ENCODE measurements at places on chromosomes 11 and 22. TPM values are rescaled to one million over a fixed set of nuclear protein-coding genes. Genes with fewer than 3 reads are reported as not detected.

- DNase-seq = no peak
Observed at GRCh38 chr11:64313491-64314145, 3.7 kb downstream of the TRMT112 start.

- DNase-seq = peak; percentile 57
Observed at GRCh38 chr11:69008737-69009440, 4.2 kb downstream of the MRGPRF start.

GRCh38 chr11:47378010-47378835, at the start of gene SPI1:
Gene SPI1, minus strand, starts transcription at chr11:47378547. Its CDS starts 194 bp downstream, at chr11:47378353.
- no peak for DNase-seq

DNA sequence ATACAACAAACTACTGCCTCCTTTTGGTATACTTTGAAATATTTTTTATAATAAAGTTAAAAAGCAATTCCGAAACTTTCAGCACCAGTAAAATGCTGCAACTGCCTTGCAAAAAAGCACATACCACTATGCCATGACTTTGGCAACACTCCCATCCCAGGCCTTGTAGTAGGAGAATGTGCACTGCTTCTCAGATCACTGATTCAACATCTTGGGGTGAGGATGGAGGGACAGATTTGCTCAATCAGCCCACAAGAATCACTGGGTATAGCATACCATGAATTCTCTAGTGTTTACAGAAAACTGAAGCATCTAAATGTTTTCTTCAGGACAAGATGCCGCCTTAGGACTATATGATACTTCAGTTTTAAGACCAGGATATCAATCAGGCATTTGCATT, 14.9 kb downstream of the EIF4ENIF1 start:
- no peak for DNase-seq

Gene LRRC10B
- polyA plus RNA-seq = 0.34 TPM

Gene THY1
- polyA plus RNA-seq = 127 TPM
